ENCODE measurements at places on chromosomes 5 and 9.

DNA sequence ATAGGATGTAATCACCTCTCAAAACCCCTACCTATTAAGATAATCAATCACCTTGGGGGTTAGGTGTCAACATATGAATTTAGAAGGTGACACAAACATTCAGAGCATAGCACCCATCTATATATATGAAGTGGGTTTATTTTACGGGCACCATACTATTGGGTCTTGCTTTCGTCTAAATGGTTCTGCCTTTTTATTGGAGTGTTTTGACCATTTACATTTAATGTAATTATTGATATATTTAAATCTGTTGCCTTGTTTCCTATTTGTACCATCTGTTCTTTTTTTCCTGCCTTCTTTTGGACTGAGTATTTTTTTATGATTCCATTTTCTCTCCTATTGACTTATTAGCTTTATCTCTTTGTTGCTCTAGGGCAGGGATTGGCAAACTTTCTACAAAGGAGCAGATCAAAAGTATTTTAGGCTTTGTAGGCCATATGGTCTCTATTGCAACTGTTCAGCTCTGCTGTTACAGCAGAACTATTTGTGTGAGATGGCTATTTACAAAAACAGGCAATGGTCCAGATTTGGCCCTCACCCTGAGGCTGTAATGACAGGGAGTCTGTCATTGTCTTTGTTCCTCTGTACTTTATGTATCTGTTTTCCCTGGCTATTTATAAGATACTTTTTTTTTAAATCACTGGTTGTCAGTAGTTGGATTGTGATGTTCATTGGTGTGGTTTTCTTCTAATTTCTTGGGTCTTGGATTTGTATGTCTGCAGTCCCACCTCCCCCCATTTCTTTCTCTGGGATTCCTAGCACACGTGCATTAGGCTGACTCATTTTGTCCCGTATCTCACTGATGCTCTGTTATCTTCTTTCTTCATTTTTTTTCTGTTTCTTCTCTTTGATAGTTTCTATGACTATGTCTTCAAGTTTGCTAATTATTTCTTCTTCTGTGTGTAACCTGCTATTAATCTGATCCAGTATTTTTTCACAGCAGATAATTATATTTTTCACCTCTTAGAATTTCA, 127.1 kb downstream of the DAB2IP start:
- no peaks in the 10 kb centered on the region for H3K36me3 ChIP-seq
- no peak overlapping the region for H3K4me3 ChIP-seq

DNA sequence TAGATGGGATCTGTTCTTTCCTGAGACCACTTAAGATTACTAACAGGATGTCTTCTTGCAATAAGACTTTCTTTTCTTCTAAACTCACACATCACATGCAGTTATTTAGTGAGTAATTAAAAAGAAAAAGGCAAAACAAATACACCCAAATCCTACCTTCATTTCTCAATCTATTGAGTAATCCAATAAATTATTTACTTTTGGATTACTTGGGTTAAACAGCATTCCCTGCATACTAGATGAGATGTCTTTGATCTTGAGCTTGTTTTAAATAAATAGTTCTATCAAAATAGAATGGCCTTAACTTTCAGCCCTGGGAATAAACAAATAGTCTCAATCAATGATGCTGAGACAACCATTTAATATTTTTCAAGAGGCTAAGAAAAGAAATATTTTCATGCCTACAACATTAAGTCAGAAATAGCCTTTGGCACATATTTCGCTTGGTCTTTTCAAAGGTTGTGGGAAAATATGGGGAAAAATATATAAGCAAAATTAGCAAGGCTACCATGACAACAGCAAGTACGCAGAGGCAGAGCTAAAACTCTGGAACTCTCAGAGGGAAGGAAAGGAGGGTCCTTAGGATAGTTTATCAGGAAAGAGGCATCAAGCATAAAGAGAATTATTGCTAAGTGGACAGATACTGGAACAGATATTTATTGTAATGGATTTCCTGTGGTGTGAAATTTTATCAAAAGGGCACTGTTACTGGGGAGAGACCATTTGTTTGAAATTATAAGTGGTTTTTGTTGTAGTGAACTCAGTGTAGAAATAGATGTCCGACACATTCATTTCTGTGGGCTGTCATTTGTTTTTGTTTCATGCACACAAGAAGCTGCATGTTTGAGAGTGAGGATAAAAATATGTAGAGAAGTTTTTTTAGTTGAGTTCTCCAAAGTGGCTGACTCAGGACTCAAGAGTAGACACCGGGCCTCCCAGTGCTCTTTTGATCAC, 70.2 kb upstream of the CDH6 start:
- no peak overlapping the region for H3K4me3 ChIP-seq
- no peaks in the 10 kb centered on the region for H3K27me3 ChIP-seq
- no peak overlapping the region for H3K27ac ChIP-seq
- no peak for DNase-seq

DNA sequence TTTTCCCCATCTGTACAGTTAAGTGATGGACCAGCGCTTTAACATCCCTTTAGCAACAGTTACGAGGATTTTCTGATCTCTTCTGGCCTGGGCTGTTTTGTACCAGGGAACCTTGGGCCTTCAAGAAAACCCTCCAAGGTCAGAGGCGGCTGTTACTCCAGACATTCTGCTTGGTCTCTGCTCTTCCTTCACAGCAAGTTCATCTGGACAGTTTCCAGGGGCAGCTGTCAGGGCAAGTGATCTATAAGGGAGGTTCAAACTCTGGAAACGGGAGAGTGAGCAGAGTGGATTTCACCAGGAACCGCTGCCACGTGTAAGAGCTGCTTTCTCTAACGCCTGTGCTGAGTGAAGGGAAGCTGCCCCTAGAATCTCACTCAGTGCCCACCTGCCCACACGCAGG, 36.7 kb downstream of the ZNF618 start:
- H3K4me3 ChIP-seq = no peak overlapping the region
- no peak overlapping the region for H3K27ac ChIP-seq
- no peak for DNase-seq
- H3K36me3 ChIP-seq = no peaks in the 10 kb centered on the region

DNA sequence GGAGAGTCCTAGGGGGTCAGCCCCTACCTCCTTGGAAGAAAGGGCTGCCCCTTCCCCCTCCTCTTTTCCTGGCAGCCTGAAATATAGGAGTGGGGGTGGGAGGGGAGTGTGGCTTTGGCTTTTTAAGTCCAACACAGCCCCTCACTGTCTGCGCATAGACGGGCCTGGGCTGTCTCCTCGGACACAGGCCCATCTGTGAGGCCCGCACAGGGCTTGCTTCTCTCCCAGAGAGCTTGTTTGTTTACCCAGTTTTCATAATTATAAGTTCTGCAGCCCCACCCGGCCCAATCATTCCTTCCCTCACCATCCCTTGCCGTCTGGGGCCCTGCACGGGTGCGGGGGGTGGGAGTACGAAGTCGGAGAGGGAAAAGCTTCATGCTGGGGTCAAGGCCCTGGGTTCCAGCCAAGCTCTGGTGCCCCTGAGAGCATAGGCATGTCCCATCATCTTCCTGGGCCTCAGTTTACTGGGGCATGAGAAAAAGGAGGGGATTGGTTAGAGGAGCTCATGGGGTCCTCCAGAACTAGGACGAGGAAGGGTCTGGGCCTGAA, 54.0 kb upstream of the STXBP1 start:
- no peaks in the 10 kb centered on the region for H3K27me3 ChIP-seq
- no peak for DNase-seq
- peaks cover 71% of the 10 kb centered on the region for H3K4me1 ChIP-seq
- H3K4me3 ChIP-seq = peak overlapping the region; percentile 84
- no peaks in the 10 kb centered on the region for H3K36me3 ChIP-seq

- H3K4me3 ChIP-seq = no peak overlapping the region
- no peaks in the 10 kb centered on the region for H3K27me3 ChIP-seq
- no peaks in the 10 kb centered on the region for H3K4me1 ChIP-seq
These were observed 294.5 kb upstream of the IRX4 start for GRCh38 chr5:2177244-2177643.

DNA sequence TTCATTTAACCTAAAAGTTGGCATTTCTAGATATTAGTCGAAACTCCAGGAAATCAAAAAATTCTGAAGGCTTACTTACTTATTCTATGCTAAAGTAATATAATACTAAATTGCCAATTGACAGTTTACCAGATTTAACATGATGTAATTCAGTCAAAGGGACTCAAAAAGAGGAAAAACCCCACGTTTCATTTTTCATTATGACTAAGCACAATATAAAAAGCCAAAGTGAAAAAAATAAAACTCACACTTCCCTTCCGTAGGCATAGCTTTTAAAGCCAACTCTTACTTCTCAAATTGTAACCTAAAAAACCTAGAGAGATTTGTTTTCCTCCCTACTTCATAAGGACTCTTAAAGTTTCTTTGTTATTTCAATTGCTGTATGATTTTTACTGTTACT, 146.6 kb downstream of the RAPGEF6 start:
- H3K27ac ChIP-seq = peak overlapping the region; percentile 14
- no peak for DNase-seq
- H3K4me1 ChIP-seq = peaks cover 36% of the 10 kb centered on the region
